ENCODE measurements at places on chromosomes 1 and 21.

DNA sequence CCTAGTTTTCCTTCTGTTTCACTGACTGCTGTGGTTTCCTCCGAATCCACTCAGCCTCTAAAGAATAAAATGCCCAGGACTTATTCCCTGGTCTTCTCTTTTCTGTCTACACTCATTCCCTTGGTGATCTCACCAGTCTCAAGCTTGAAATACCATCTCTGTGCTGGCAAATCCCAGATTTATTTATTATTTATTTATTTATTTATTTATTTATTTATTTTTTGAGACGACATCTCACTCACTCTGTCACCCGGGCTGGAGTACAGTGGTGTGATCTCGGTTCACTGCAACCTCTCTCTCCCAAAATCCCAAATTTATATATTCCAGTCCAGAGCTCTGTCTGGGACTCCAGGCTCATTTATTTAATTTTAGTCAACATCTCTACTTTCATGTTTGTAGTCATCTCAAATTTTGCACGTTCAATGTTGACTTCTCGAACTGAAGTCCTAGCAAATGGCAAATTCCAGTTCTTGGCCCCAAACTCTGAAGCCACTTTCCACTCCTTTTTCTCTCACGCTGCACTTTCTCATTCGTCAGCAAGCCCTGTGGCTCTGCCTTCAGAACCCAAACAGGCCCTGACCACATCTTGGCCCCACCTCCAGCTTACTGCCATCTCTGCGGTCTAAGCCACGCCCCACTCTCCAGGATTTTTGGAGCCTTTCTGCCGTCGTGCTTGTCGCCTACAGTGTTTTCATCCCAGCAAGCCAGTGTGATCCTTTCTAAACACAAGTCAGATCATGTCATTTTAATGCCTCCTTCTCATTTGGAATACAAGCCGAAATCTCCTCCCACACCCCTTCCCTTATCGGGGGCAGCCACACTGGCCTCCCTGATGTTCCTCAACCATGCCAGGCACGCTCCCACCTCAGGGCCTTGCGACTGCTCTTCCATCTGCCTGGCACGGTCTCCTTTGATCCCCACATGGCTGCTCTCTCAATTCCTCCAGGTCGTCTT, 14.2 kb upstream of the TENT5B start:
- DNase-seq: peak; percentile 77

DNA sequence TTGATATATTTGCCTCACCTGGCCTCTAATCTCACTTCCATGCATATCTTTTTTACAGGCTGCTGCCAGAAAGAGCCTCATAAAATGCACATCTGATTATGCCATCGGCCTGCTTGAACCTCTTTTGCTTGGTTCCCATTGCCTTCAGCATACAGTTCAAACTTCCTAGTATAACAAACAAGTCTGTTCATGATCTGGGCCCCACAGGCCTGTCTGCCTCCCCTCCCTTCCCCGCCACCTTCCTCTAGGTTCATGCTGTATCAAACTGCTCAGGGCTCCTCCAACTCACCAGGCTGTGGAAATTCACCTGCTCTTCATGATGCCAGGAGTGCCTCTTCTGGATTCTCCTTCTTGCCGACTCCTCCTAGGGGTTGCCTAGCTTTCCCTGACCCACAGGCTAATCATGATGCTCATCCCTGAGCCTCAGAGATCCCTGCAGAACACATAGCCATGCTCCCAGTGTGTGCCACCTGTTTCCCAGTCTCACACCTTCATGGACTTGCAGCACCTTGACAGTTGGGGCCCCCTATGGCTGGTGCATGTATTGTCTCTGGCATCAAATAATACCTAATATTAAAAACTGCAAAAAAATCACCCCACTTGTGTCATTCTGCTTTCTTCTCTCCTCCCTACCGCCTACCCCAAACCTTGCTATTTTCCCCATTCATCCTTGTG, 33.7 kb upstream of the CD2 start:
- no peak for DNase-seq

- no peak for DNase-seq
Observed at GRCh38 chr1:152397474-152397873, 16.6 kb downstream of the CRNN start.

DNA sequence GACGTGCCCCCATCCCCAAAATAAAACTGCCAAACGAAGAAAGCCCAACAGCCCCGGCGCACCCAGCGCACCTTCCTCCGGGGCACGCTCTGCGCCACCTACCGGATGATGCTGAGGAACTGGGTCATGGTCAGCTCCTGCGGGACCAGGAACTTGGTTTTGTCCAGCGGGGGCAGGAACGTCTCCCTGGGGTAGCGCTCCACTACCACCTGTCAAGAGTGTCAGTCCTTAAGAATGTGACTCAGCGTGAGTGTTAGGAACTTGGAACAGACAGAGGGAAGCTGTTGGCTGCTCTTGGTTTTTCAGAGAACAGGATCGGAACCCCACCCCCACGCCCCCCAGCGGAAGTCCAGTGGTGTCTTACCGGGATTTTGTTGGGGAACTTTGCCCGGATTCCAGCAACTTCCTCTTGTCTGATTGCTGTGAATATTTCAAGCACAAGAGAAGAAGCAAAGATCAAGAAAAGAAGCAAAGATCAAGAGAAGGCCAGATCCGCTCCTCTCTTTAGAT, 431 bp downstream of the MAP1LC3C start:
- DNase-seq: peak; percentile 68
